ENCODE measurements at places on chromosomes 16 and 17.

DNA sequence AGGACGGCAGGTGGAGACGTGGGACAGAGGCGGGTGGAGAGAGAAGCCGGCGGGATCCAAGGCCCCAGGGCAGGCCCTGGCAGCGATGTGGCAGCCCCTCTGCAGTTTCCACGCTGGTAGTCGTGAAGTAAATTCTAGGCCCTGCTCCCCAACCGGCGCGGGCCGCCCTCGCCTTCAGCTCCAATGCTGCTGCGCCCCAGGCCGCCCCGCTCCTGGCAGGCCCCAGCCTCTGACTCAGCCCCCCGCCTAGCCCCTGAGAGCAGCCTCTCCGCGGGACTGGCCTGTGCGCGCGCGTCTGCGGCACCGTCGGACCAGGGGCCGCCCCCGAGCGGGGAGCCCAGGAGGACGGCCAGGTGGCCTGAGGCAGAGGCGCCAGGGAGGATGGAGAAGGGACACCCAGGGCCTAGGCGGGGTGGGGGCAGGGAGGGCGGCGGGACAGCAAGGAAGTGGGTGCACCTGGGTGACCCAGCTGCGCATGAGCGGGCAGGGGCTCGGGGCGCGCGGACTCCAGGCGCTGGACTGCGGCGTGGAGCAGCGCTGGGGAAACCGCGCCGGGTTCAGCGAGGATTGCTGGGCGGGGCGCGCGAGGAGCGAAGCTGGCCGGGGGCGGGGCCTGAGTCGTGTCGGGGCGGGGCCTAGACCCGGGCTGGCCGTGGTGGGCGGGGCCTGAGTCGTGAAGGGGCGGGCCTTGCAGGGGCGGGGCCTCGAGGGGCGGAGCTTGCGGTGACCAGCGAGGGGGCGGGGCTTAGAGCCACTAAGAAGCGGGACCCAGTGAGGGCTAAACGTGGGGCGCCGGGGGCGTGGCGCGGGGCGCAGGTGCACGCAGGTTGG is 29.6 kb downstream of the ZNF778 start:
- peak; percentile 59 for DNase-seq

DNA sequence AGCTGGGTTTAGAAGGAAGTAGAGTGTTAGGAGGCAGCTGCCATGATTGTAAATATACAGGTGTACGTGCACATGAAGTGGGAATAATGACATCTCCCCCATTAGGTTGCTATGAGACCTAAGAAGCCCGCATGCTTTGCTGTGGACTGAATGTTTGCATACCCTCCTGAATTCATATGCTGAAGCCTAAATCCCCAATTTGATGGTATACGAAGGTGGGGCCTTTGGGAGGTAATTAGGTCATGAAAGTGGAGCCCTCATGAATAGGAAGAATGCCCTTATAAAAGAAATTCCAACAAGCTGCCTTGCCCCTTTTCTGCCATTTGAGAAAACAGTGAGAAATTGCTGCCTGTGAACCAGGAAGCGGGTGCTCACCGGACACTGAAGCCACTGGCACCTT is 44.0 kb downstream of the CCDC182 start:
- no peak for DNase-seq

GRCh38 chr17:48577946-48578615 is at the start of gene HOXB4:
HOXB4 (minus strand) TSS chr17:48578350; CDS start chr17:48578319, 31 bp downstream.
- DNase-seq = peak; percentile 95

- DNase-seq = no peak
Observed at GRCh38 chr16:69707920-69708683, 18.3 kb downstream of the NQO1 start.

DNA sequence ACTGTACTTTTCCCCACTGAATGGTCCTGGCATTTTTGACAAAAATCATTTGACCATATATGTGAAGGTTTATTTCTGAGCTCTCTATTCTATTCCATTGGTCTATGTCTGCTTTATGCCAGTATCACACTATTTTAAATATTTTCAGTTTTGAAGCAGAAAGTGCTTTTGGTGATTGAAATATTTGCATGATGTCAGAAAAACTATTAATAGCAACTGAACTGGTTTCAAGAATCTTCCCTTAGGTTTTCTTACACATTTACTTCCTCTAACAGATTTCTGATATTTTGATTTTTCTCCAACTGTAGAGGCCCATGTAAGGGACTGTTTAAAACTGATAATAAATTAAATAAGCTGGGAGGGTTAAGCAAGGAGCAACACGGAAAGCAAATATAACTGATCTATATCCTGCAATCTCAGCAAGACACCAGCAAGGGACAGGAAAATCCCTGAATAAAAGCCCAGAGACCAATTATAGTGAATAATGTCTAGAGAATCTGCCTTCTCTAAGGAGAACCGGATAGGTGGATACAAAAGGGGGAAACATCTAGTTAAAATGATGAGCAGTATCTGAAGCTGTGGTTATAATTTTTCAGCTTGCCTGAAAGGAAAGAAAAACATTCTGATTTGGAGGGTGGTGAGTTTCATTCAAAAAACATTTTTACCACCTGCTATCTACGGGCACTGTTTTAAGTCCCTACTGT is 80.9 kb upstream of the STAC2 start:
- DNase-seq = peak; percentile 16

DNA sequence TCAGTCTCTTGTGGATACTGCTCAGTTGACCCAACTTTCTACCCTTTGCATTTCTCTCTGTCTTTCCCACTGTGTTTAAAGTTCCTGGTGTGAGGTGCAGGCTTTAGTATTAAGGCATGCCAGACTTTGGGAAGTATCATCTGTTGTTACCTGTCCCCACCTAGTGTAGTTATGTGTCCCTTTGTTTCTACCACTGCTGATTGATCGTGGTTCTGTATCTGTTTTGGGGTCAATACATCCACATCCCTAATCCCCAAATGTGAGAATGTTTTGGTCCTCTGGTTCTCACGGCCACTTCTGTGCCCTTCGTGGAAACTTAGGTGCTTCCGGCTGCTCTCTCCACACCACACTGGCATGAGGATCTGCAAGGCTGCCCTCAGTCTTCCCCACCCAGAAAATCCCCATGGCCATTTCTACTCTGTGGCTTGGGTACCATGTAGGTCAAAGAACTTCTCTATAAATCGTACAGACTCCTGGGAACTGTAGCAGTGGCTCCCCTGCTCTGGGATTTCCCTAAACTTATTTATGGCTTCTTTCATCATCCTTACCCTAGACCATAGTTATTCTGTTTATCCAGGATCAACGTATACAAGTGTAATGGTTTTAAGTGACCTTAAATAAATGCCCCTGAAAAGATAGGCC is 443.2 kb downstream of the XYLT1 start:
- no peak for DNase-seq

DNA sequence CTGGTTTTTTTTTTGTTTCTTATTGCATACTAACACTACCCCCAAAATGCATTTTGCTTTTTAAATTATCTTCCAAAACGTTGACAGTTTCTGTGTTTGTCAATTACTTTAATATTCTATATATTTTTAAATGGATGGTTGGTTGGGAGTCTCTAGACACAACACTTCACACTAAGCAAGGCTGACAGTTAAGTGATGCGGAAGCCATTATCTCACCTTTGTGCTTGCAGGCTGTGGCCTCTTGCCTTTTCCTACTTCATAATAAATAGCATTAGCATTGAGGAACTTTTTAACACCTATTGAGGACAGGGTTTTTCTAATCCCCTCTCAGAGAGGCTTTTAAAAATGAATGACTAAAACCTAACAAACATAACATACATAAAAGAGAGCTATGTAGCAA is 280.8 kb upstream of the TBX2 start:
- DNase-seq = no peak

DNA sequence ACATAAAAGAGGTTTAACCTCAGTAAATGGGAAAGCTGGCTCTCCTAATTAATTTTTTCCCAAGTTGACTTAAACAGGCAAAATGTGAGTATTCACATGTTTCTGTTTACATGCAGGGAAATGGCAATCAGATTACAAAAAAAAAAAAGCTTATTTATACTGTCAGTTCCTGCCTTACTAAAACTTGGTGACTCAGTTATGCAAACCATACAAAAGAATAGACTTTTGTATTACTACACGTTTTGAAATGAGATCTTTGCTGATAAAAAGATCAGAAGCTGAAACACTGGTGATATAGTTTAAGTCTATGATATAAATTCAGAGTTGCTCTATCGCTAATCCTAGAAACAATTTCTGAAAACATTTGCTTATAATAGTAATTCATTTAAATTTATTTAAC is 9.4 kb upstream of the KCNJ2 start:
- DNase-seq = no peak

- no peak for DNase-seq
Observed at GRCh38 chr17:19502517-19502916, 31.1 kb upstream of the SLC47A1 start.

- DNase-seq = no peak
Observed at GRCh38 chr16:77962689-77963088, 59.7 kb upstream of the CLEC3A start.

DNA sequence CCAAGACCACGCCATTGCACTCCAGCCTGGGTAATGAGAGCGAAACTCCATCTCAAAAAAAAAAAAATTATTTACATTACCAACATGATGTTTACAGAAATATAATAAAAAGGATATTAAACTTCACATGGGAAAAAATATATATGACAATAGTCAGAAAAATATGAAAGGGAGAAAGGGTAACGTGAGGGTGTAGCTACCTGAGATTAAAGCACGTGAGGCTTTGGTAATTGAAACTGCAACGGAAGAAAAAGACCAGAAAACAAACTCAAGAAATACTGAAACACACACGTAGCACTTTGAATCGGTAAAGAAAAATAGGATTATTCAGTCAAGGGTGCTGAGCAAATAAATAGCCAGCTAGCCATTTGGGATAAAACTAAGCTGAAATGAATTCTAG is 53.6 kb downstream of the CYTH1 start:
- no peak for DNase-seq

DNA sequence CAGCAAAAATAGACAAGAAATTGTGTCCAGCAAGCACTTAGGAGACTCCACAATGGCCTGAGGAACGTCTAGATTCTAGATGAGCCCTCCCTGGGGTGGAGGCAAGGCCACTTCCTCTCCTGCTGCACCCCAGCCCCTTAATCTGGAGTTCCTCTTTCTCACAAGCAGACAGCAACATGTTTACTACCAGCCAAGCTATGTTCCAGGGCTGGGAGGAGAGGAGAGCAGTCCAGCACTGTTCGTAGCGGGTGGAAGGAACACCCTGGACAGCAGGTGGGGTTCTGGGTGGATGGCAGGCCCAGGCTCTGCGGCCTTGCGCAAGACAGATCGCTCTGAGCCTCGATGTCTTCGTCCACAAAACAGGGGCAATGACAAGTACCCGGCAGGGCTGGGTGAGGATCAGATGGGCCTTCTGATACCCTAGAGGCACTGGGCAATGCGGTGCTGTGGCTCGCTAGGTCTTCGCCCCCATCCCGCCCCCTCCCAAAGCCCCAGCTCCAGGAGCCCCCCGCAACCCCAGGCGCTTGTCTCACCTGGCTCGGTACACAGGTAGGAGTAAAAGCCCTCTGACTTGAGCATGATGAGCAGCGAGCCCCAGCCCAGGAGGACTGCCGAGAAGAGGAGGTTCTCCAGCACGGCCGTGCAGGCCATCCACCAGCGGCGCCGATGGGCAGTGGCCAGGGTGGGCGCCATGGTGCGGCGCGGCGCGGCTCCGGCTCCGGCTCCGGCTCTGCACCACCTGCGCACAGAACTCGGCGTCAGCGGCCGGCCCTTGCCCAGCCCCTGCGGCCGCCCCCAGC is 1.3 kb downstream of the SLC43A2 start:
- peak; percentile 26 for DNase-seq

DNA sequence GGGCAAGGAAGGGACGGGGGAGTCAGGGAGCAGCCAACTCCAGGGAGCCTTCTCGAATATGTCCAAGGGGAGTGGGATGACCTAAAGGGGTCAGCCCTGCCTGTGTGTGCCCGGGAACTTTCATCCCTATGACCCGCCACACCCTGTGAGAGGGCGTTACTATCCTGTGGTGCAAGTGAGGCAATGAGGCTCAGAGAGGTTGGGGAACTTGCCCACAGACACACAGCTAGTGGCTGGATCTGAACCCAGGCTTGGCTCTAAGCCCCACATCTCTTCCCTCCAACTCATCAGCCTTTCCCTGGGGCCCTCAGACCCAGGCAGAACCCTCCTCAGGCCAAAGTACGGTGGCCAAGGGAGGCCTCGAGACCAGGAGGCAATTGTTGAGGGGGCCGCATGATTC is 23.2 kb downstream of the JUP start:
- DNase-seq = no peak

DNA sequence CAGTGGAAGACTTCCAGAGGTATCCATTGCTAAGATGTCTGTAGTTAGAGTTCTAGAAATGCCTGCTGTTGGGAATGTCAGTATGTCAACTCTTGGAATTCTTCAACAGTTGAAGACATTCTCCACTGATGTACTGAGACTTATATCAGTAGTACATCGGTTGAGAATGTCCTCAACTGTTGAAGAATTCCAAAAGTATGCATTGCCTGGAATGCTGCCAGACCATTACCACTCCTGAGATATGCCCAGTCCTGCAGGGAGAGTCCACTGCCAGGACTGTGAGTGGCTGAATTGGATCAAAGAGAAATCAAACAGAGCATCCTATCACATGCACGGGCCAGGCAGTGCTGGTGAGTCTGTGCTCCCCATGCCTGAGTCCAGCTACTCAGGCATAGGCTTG is 42.0 kb downstream of the IL21R start:
- peak; percentile 13 for DNase-seq

DNA sequence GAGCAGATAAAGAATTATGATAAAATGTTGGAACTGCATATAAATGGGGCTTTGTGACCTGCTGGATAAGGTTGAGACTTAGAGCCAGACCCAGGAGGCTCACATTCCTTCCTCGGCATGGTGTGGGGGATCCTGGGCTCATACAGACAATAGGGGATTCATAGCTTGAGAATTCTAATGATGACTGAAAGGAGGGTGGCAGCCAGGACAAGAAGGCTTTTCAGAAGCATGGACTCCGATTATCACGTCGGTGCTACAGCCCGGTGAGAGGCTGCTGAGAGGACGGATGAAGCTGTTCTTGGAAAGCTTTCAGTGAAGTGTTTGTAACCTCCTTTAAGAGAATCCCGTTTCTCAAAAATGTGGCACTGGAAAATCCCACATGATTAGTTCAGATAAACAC is 167.2 kb downstream of the ANKFN1 start:
- DNase-seq = no peak

DNA sequence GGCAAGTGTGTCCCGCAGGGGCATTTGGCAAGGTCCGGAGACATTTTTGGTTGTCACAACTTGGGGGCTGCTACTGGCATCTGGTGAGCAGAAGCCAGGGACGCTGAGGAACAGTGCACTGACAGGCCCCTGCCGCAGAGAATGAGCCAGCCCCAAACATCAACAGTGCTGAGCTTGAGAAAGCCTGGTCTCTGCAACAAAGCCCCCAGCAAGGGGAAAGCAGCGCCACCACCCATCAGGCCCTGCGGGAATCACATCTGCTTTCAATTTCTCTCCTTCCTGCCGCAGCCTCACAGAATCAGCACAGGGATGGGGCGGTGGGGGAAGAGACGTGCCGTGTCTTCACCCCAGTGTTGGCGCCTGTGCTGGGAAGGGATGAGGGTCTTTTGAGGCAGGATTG is 14.8 kb upstream of the PRPSAP1 start:
- DNase-seq = peak; percentile 37

DNA sequence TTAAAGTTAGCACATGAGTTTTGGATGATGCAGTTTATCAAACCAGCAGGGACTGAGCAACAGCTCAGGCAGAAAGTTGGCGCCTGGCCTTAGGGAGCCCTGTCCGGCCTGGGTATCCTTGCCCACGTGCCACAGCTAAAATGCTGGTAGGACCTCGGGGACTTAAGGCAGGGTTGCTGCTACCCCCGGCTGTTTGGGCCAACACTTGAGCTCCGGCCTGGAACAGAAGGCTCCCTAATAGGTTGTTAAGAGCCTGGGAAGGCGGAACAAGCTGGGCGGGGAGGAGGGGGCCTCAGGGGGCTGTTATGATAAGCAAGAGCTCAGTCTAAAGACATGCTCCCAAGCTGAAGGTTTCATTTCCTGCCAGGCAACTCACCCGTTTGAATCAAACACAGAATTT is 39.7 kb downstream of the CUEDC1 start:
- DNase-seq = peak; percentile 72
